Stimulated activated CD8-positive, alpha-beta memory T cell treated with anti-CD3 and anti-CD28 coated beads, Interleukin-7, amount 100 ng/mL, for 24 hours (primary cell): ENCODE measurements at places on chromosomes 3 and 15.

- no peak for DNase-seq
Measured at GRCh38 chr3:152403632-152404066, 134.9 kb downstream of the MBNL1 start.

- DNase-seq = no peak
Measured at GRCh38 chr3:47283591-47284364, 1.0 kb downstream of the KLHL18 start.

DNA sequence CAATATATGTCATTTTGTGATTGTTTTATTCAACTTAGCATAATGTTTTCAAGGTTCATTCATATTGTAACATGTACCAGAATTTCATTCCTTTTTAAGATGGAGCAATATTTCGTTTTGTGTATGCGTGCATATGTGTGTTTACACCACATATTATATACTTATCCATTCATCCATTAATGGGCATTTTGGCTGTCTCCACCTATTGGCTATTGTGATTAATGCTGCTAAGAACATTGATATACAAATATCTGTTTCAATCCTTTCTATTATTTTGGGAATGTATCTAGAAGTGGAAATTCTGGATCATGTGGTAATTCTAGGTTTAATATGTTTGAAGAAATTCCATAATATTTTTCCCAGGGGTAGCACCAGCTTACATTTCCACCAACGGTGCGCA lies 403.9 kb upstream of the LMCD1 start:
- no peak for DNase-seq

GRCh38 chr3:87468235-87468634 lies 191.9 kb upstream of the POU1F1 start:
- DNase-seq = no peak

GRCh38 chr15:51200792-51201191 lies 106.1 kb upstream of the TNFAIP8L3 start:
- DNase-seq = no peak
